ENCODE measurements at places on chromosomes 13 and 19.
A peak's percentile ranks its signal among the peaks of the same experiment; 100 is the strongest.

DNA sequence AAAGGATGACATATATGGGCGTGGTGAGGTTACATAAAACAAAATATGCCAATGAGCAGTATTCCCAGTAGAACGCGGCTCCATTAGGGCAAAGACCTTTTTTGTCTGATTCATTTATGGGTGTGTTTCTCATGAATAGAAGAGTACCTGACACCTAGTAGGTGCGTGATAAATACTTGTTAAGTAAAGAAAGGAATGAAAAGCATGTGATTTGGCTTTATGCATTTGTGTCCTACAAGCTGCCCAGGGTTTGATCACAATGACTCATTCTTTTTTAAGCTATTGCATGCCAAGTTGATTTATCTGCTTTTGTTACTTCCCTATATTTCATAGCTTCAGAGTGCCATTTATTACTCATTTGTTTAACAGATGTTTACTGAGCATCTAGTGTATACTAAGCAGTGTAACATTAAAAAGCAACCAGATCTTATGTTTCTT lies 19.1 kb upstream of the KCTD4 start:
- DNase-seq, result no peak

DNA sequence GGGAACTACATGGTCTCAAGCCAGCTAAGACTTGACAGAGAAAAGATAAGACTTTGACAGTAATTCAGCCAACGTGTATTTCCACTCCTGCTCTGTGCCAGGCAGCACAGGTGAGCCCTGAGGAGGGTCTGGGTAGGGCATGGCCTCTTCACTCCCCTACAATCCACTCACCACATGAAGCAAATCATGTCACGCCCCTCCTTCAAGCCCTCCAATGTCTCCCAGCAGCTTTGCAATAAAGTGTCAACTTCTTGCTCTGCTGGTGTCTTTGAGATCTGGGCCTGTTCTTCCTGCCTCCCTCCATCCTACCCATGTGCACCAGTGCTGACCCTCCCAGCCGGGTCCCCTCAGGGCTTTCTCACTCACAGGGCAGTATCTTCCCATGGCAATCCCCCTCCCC lies 58.5 kb downstream of the CCDC70 start:
- DNase-seq, result no peak

- no peak for DNase-seq
These were observed 231.7 kb downstream of the GGACT start for GRCh38 chr13:100356889-100357288.

- DNase-seq, result no peak
These were observed 592 bp upstream of the TRIP10 start for GRCh38 chr19:6738787-6739389.

DNA sequence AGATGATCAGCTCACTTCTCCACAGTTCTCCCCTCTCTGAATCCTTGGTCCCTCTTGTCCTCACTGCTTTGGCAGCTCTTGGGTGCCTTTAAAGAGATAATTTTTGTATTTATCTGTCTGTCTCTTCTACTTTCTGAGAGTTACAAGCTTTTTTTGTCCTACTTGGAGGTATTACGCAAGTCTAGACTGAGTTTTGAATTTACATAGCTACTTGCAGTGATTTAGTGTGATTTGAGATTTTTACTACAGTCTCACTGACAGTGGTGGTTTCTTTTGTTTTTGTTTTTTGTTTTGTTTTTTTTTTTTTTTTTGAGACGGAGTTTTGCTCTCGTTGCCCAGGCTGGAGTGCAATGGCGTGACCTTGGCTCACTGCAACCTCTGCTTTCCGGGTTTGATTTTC lies 22.1 kb downstream of the URI1 start:
- no peak for DNase-seq

- DNase-seq, result peak; percentile 10
These were observed 73.9 kb upstream of the SLC10A2 start for GRCh38 chr13:103140001-103140671.

GRCh38 chr13:80338781-80339562 lies 2.0 kb downstream of the SPRY2 start:
- peak; percentile 57 for DNase-seq

DNA sequence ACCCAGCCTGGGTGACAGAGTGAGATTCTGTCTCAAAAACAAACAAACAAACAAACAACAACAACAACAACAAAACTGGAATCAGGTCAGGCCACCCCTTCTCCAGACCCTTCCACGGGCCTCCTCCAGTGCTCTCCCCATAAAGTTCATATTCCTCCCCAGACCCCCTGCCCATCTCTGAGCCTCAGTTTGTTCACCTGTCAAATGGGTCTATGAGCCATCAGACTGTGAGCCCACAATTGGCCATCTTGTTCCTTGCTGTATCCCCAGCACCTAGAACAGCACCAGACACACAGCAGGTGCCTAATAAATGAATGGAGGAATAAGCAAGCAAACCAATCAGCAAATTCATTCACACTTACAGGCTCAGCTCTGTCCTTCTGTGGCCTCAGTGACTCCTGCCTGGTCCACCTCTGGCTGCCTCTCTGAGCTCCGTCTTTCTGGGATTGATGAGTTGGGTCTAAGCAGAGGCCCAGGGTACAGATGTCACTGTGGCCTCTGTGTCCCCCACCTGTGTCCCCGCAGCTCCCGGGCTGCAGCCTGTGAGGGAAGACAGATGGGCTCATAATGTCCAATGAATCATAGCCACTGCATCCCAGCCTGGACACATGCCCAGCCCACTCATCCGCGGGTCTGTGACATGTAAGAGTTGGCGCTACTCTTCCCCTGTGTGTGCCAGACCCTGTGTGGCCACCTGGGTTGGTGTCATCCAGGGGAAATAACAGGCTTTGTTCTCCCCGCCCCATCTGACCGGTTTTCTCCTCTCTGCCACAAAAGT lies 19.6 kb upstream of the PTPRS start:
- DNase-seq, result no peak

- DNase-seq, result no peak
These were observed 1.3 kb downstream of the CCDC8 start for GRCh38 chr19:46411925-46412649.

DNA sequence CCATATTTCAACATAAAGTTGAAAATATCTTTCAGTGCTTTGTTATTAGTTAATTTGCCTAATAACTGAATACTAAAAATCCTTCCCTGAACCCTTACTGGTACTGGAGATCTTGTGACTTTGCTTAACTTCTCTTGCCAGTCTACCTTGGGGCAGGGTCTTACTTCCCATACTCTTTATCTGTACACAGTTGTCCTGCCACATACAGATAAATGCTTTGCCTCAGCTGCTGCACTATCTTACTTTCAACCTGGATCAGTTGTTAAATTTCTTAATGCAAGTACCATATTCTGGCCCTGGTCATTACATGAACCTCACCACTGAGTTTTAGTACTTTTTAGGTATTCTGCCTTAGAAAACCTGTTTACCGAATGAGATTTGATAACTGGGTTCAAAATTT lies 107.6 kb downstream of the PIBF1 start:
- DNase-seq, result no peak

- DNase-seq, result no peak
These were observed 17.9 kb upstream of the TINCR start for GRCh38 chr19:5585461-5586299.

DNA sequence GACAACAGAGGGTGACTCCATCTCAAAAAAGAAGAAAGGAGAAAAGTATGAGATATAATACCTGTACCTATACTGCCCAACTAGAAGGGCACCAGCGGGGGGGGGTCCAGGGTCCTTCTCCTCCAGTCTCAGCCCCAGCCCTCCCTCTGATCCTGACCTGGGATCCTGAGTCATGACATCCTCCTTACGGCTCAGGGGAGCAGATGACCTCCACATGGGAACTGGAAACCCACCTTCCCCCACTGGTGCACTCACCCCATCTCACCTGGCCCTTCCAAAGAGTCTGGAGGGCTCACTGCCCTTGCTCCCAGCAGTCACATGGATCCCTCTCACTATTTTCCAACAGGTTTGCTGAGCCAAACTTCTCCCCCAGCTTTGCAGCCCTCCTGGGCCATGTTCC lies 24.2 kb downstream of the TUBA3C start:
- no peak for DNase-seq

GRCh38 chr13:48260970-48261369 lies 28.0 kb downstream of the ITM2B start:
- no peak for DNase-seq

GRCh38 chr13:31477961-31478360 lies 261.4 kb upstream of the RXFP2 start:
- no peak for DNase-seq

- no peak for DNase-seq
These were observed 367.9 kb downstream of the SLC7A1 start for GRCh38 chr13:29227576-29227975.

- peak; percentile 47 for DNase-seq
These were observed 145.1 kb upstream of the ZNF536 start for GRCh38 chr19:30227012-30227621.

- DNase-seq, result no peak
These were observed 272.5 kb downstream of the ENOX1 start for GRCh38 chr13:43514311-43514710.

DNA sequence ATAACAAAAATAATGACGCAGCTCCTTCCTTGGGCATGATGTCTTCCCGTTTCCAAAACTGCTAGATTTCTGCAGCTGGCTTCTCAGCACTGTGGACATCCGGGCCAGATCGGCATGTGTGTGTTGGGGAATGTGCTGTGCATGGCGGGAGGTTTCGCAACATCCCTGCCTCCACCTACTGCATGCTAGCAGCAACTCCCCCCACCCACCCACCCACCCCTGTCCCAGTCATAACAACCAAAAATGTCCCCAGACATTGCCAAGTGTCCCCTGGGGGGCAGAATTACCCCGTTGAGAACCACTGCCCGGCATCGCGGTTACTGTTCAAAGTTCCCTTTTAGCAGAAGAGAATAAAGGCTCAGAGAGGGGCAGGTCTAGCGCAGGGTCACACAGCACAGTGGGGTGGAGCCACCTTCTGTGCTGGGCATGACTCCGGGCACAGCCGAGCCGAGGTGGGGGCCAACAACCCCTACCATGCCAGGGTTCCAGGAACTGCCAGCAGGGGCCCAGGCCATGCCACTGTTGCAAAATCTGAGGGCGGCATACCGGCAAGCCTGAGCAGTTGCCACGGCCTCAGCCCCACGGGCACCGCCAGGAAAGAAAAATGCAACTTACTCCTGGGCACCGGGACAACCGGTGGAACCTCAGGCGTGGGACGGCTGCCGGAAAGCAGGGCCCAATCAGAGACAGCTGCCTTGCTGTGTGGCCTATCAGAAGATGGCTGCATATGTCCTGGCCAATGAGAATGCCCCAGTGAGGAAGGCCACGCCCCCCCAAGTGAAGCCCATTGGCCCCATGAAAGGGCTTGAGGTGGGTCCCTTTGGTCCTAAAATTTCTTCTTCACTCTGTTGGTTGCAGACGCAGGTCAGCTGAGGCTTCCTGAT lies 22.5 kb upstream of the NFIC start:
- DNase-seq, result peak; percentile 94

GRCh38 chr19:38394488-38394887 lies 6.0 kb downstream of the SPRED3 start:
- no peak for DNase-seq

- DNase-seq, result no peak
These were observed 25.1 kb downstream of the DOT1L start for GRCh38 chr19:2188708-2189385.

- DNase-seq, result peak; percentile 70
These were observed 45.2 kb downstream of the ABCC4 start for GRCh38 chr13:95256091-95256490.

DNA sequence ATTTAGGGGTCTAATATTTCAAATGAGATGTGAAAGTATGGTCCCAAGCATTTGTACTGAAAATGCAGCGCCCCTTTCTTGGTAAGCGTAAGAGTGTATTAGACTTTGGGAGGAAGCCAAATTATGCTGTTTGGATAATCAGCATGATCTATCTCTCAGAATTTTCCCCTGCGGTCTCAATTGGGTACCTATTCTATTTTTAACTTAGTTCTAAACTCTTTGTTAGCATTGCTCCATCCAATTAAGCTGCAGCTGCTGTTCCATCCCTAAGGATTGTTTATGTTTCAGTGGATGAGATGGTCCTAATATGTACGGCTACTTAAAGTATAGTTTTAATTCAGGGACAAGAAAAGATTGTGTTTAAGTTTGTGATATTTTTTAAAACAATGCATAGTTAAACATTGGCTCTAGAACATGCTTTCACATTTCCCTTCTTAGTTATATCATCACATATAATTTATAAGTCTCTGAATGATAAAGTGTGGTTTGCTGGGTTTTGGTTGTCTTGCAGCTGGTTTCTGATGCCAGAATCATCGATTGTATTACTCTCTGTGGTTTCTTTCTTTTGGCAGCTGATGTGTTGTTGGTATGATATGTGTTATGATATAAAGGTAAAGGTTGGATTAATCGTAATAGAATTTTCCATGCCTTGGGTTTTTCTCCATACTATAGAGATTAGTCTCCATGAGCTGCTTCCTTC lies 15.0 kb downstream of the POLR1D start:
- DNase-seq, result no peak

GRCh38 chr13:60398907-60399589 lies 2.0 kb downstream of the TDRD3 start:
- DNase-seq, result no peak

DNA sequence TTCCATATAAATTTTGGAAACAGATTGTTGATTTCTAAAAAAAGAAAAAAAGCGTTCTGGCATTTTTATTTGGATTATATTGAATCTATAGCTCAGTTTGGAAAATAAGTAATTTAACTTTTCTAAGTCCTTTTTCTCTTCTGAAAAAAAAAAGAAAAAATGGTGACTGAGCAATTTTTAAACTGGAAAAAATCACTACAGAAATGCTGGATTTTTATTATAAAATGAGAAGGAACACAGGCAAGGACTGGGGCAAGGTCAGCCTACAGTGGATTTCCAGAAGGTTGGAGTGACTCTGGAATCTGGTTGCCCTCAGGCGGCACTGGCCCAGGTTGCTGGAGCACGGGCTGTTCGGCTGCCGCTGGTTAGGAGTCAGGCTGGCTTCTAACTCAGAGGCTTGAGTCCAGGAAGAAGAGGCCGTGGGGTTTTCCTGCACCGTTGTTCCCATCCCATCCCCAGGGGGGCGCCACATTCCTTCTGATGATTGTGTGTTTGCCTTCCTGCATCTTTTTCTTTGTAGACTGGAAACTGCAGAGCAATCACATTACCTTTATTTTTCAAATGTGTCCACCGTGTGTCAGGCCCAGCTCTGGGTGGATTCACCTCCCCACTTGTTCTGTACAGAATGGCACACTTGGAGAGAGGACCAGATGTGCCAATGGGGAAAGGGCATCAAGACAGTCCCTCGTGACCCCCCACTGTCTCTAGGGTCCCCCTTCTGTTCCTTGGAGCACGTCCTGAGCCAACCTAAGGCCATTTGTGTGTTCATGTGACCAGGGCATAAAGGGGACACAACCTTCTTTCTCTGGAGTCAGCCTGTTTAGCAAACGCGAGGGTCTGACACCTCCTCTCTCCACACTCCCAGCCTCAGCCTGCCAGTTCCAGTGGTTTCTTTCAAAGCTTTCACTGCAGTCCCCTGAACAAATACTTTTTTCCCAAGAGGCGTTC lies 44.5 kb upstream of the GTF3A start:
- DNase-seq, result peak; percentile 54

DNA sequence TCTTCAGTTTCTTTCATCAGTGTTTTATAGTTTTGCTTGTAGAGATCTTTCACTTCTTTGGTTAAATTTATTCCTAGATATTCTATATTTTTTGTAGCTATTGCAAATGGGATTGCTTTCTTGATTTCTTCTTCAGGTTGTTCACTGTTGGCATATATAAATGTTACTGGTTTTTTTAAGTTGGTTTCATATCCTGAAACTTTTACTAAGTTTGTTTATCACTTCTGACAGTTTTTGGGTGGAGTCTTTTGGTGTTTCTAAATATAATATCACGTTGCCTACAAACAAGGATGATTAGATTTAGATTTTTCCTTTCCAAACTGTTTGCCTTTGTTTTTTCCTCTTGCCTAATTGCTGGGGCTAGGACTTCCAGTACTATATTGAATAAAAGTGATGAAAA lies 109.7 kb downstream of the PAN3 start:
- no peak for DNase-seq

- no peak for DNase-seq
These were observed 135.2 kb downstream of the USP12 start for GRCh38 chr13:27036236-27036981.

Measured in H54 (cell line).